ENCODE measurements at places on chromosomes 13 and 19. TPM values are rescaled to one million over a fixed set of nuclear protein-coding genes. Genes with fewer than 3 reads are reported as not detected.

DNA sequence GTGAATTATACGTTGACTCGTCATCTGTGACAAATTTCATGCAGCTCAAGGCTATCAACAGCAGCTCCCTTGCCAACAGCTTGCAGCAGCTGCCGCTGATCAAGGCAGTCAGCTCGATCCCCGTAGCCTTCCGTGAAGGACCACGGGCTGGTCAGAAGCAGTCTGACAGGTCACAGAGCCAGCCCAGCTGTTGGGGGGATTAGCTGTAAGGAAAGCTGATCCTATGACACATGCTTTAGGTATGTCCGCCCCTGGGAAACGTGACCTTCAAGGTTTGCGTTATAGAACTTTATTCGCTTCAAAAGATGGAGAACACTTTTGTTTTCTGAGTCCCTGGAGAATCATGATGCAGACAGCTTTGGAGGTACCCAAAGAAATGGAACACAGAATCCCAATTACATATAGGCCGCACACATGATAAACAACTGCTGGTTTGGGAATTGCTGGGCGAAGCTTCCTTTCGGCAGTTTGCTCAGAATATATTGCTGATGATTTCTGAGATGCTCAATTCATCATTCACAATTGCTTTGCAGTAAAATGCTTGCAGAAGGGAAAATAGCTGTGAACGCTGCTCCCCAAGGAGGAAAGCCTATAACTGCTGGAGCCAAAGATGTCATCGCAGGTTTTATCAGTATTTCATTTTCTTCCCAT lies 62.6 kb upstream of the USP29 start:
- H3K36me3 ChIP-seq = no peaks in the 10 kb centered on the region
- no peak overlapping the region for H3K4me3 ChIP-seq
- no peaks in the 10 kb centered on the region for H3K4me1 ChIP-seq

DNA sequence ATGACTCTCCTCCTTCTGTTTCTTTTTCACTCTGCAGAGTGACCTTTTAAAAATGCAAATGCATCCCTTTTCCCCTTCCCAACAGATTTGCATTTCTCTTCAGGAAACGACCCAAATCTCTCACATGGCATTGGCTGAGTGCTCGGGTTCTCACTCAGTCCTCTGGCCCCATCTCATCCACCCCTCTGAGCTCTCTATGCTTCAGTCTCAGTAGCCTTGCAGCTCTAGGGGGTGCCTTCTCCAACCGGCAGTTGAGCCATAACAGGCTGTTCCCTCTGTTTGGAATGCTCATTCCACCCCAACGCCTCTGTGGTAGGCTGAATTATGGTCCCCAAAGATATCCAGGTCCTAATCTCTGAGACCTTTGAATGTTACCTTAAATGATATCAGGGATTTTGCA lies 78.2 kb downstream of the AKAP11 start:
- no peak overlapping the region for H3K4me3 ChIP-seq
- H3K4me1 ChIP-seq = no peaks in the 10 kb centered on the region
- H3K27me3 ChIP-seq = peaks cover 6% of the 10 kb centered on the region
- H3K36me3 ChIP-seq = no peaks in the 10 kb centered on the region
- no peak for DNase-seq

GRCh38 chr19:2744113-2744512 lies 4.3 kb upstream of the SLC39A3 start:
- no peak for DNase-seq
- peaks cover 11% of the 10 kb centered on the region for H3K4me1 ChIP-seq
- peaks cover 7% of the 10 kb centered on the region for H3K27me3 ChIP-seq
- H3K36me3 ChIP-seq = no peaks in the 10 kb centered on the region

DNA sequence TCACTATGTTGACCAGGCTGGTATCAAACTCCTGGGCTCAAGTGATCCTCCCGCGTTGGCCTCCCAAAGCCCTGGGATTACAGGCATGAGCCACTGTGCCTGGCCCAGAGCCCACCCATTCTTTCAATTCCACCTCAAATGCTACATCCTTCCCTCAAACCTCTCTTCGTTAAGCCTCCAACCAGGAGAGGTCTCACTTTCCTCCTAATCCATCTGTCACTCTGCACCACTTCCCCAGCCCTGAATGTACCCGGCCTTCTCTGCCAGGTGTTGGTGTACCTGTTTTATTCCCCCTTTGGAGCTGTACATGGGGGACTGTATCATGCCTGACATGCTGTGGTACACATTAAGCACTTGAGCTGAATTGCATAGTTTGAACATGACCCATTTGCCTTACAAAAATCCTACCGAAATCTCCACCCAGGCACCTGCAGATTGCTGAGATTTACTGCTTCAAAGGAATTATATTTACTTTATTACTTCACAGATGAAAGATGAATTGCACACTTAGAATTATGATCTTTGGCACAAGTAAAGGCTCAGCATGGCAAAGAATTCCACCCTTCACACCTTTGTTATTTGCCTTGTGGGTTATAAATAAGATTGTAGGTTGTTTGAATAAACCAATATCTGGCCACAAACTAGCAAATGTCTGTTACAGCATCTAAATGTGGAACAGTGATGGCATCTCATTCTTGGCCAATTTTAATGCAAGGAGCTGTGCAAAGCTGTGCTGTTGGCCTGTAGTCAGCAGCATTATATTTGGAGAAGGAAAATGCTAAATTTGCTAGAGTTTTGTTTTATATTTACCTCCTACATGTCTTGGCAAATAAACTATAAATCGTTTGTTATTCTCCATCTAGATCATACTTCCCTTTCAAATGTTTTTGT lies 15.6 kb upstream of the WASF3 start:
- no peaks in the 10 kb centered on the region for H3K4me1 ChIP-seq
- H3K27ac ChIP-seq = no peak overlapping the region
- no peak overlapping the region for H3K4me3 ChIP-seq
- no peaks in the 10 kb centered on the region for H3K36me3 ChIP-seq
- H3K27me3 ChIP-seq = peaks cover 32% of the 10 kb centered on the region

GRCh38 chr19:14198384-14199376 lies 7.3 kb downstream of the ADGRL1 start:
- no peaks in the 10 kb centered on the region for H3K4me1 ChIP-seq
- no peak for DNase-seq
- H3K4me3 ChIP-seq = no peak overlapping the region
- no peak overlapping the region for H3K27ac ChIP-seq
- H3K36me3 ChIP-seq = no peaks in the 10 kb centered on the region
- no peaks in the 10 kb centered on the region for H3K27me3 ChIP-seq

DNA sequence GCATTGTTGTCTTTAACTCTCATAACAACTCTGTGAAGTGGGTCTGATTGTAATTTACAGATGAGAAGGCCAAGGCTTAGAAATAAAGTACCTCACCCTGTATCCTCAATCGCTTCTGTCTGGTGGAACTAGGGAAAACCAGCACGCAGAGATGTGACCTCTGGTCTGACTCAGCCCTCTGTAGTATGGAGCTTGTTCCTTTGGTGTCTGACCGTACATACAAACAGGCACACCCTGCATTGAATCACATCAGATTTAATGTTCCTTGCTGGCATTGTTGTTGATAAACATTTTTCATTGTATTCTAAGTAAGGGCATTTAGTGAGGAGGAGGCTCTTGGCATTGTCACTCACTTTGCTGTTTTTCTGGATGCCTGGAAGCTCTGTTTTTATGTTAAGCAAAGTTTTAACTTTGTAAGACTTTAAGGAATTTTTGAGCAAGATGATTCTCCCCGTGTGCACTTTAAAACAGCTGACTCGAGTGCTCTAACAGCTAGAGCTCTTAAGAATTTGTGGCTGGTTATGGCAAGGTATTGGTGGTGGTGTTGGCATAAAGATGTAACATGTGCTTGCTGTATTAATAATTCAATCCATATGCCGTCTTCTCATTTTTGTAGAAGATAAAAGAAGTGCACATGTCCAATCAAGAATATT lies 89.0 kb upstream of the SPATA13 start:
- H3K36me3 ChIP-seq = no peaks in the 10 kb centered on the region
- H3K4me3 ChIP-seq = no peak overlapping the region
- peak overlapping the region; percentile 78 for H3K27ac ChIP-seq
- no peak for DNase-seq
- peaks cover 39% of the 10 kb centered on the region for H3K4me1 ChIP-seq

GRCh38 chr13:59801107-59801880 lies 362.4 kb downstream of the DIAPH3 start:
- H3K27ac ChIP-seq = no peak overlapping the region
- no peaks in the 10 kb centered on the region for H3K27me3 ChIP-seq
- no peaks in the 10 kb centered on the region for H3K36me3 ChIP-seq

DNA sequence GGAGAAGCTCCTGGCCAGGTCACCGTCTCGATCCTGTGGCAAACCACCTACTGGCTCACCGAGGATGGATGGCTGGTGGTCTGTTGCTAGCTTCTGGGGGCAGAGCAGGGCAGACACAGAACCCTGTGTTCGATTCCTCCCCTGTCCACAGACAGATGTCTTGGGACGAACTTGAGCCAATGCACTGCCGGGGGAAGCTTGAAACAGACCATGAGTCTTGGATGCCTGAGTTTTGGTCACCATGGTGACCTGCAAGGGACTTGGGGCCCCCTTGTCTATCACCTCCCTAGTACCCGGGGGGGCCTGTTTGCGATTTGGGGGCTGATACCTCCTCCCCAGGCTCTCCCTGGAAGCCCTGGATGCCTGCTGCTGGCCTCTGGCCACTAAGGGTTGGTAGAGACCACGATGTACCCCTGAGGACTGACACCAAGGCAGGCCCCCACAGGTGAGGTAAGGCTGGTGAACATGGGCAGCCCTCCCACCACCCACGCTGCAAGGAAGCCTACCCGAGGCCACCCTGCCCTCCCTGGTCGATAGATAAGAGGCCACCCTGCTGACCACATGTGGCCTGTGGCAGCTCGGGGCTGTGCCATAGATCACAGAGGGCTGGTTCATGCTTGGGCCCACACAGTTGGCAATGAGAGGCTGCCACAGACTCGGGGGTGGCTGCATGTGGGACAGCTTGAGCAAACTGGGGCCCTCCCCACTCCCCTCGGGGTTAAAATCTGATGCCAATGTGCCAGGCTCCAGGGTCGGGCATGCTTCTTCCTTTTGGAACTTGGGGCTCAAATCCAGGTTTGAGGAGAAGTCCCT lies 10.7 kb downstream of the IQCN start:
- H3K27me3 ChIP-seq = no peaks in the 10 kb centered on the region
- H3K4me3 ChIP-seq = no peak overlapping the region
- no peak for DNase-seq

DNA sequence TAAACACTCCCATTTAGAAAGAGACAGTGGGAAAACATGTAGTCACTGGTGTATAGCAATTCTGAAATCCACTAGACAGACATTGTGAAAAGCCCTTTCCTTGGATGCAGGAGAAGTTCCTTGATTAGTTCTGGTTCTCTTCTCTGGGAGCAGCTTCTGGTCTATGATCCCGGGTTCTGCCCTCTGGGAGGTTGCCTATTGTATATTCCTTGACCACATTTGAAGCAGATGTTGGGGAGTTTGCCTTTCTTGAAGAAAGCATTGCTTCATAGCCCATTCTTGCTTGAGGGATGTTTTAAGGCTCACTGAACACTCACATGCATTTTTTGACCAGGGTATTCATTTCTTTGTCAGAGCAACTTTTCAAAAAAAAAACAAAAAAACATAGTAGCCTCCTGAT lies 211.9 kb downstream of the NDFIP2 start:
- H3K27me3 ChIP-seq = no peaks in the 10 kb centered on the region
- no peak overlapping the region for H3K4me3 ChIP-seq
- H3K4me1 ChIP-seq = no peaks in the 10 kb centered on the region
- H3K27ac ChIP-seq = no peak overlapping the region

DNA sequence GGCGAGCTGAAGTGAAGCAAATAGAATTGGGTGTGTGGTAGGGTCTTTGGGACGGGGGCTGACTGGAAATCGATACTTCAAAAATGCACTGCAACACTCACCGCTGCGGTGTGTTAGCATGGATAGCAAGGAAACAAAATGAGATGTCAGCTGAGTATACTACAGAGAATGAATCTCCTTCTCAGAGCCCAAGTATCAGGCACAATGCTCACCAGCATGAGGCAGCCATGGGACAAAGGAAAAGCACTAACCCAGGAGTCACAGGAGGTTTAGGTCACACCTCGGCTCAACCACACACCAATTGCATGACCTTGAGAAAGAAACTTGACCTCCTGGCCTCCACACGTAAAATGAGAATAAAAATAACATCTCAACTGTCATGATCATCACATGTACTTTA lies 74.0 kb downstream of the FAM216B start:
- H3K27me3 ChIP-seq = no peaks in the 10 kb centered on the region
- DNase-seq = no peak
- H3K36me3 ChIP-seq = no peaks in the 10 kb centered on the region
- H3K27ac ChIP-seq = no peak overlapping the region

DNA sequence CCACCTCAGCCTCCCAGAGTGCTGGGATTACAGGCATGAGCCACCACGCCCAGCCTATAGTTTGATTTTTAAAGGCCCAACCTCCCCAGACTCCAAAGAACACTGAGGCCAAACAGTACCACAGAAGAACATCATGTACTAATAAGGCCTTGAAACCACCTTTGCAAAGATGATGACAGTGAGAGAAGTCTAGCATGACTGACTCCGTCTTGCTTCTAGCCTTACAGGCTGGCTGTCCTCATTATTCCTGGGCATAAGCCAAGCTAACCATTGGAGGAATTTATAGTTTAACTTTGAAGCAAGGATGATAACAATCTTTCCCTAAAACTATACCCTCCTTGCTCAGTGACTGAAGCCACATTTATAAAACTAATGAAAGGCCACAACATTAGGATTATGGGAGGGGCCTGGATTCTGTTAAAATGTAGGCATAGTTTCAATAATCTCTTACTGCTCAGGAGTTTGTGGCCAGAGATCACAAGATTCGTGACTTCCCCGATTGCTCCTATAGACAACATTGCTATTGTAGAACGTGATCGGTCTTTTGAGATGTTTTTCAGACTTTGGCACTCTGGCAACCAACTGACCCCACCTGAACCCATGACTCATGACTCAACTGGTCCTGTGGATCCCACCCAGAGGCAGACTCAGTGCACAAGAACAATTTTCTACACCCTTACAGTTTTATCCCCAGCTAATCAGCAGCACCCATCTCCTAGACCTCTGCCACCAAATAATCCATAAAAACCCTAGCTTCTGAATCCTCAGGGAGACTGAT lies 17.6 kb downstream of the GPR42 start:
- no peaks in the 10 kb centered on the region for H3K36me3 ChIP-seq
- DNase-seq = no peak
- peaks cover 3% of the 10 kb centered on the region for H3K27me3 ChIP-seq
- H3K4me1 ChIP-seq = no peaks in the 10 kb centered on the region
- no peak overlapping the region for H3K27ac ChIP-seq

DNA sequence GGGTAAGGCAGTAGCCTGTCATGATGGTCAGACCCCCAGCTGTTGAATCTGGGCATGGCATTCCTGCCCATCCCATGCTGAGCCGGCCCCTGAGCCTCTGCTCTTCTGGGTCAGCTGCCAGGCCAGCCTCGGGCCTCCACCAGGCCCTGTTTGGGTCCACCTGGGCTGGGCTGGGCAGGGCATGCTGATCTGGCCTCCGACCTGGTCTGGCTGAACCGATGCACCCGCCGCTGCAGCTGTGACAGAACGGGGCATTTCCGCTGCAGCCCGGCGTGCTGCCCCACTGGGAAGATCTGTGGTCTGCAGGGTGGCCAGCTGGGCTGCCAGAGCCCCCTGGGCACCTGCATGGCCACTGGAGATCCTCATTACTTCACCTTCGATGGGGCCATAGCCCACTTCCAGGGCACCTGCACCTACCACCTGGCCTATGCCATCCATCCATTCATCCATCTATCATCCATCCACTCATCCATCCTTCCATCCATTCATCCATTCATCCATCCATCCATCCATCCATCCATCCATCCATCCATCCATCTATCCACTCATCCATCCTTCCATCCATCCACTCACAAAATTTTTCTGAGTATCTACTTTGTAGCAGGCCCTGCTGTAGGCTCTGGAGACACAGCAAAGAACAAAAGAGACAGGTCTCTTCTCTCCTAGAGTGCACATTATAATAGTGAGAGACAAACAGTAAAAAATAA lies 21.5 kb upstream of the FXYD3 start:
- peaks cover 14% of the 10 kb centered on the region for H3K4me1 ChIP-seq
- no peak overlapping the region for H3K4me3 ChIP-seq
- H3K36me3 ChIP-seq = no peaks in the 10 kb centered on the region
- H3K27me3 ChIP-seq = peaks cover 29% of the 10 kb centered on the region

Gene ZNF430
- 3.1 TPM for total RNA-seq

Gene OVOL3
- not detected for total RNA-seq

Gene IGLON5
- not detected for total RNA-seq
